ENCODE measurements at places on chromosomes 13 and 19.

GRCh38 chr19:29370276-29370675 lies 155.5 kb upstream of the VSTM2B start:
- DNase-seq: no peak

DNA sequence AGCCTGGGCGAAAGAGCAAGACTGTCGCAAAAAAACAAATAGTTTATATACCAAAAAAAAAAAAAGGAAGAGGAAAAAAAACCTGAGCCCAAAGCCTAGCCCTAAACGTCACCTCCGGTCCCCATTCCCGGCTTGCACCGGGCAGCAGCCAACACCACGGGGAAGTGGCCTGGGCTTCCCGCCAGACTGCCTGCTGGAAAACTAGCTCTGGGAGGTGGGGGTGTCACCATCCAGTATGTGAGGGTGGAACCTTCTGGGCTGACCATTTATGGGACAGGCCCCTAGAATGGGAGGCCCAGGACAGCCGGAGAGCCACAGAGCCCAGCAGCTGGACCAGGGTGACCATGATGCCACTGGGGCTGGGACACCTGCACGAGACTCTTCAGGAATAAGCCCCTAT lies 37.3 kb downstream of the IL12RB1 start:
- no peak for DNase-seq

DNA sequence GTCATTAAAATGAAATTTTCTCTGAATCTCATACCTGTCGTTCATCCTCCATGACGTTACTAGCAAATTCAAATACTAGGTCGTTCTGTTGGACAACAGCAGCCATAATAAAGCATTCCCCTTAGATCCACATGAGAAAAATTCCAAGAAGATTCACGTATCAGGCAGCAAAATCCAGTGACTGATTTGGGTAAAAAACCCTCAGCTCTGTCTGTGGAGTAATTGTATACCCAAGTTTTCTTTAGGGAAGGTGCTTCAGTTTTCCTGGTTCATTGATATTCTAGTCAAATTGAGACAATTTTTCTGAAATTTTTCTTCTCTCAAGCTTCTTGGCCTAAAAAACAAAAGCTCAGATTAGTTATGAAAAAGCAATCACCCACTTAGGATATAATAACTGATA lies 37.2 kb downstream of the ELF1 start:
- no peak for DNase-seq

DNA sequence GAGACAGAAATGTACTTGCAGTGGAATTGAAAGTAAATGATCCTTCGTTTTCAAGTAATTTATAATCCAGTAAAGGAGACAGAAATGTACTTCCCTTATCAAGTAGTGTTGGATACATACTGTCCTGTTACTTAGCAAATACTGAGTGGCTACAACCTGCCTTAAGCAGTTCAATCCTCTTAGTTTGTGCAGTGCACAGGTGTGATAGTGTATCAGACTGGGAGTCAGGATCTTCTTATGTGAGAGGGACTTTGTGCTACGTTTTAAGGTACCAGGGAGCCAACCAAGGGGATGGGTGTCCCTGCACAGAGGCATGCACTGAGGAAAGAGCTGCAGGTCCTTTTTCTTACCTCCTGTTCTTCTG lies 111.1 kb downstream of the DNAJC3 start:
- DNase-seq: no peak

- DNase-seq: no peak
These were observed 5.5 kb upstream of the LILRA6 start for GRCh38 chr19:54248016-54248601.

GRCh38 chr13:98938801-98939200 lies 39.1 kb downstream of the DOCK9 start:
- no peak for DNase-seq

- DNase-seq: no peak
These were observed 7.8 kb downstream of the CYP4F12 start for GRCh38 chr19:15680478-15681322.

DNA sequence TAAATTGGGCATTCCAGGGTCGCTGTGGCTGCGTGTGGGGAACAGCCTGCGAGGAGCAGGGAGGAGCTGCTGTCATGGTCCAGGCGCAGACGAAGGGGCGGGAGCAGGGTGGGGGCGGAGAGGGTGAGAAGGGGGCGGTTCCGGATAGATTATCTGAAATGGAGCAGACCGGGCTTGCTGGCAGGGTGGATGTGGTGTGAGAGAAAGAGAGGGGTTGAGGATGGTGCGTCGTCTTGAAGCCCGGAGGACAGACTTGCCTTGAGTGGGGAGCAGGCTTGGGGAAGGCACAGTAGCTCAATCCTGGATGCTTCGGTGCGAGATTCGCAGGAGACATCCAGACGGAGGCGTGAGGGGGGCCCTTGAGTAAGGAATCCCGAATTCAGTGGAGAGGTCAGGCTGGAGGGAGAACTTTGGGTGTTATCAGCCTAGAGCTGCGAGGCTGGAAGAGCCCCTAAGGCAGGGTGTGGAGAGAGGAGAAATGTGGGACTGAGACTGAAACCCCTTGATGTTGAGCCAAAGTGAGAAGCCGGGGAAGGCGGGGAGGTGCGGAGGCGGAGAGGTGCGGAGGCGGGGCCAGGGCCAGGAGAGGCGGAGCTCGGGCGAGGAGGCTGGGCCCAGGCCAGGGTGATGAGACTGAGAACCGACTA lies 40.6 kb downstream of the DPF1 start:
- no peak for DNase-seq

DNA sequence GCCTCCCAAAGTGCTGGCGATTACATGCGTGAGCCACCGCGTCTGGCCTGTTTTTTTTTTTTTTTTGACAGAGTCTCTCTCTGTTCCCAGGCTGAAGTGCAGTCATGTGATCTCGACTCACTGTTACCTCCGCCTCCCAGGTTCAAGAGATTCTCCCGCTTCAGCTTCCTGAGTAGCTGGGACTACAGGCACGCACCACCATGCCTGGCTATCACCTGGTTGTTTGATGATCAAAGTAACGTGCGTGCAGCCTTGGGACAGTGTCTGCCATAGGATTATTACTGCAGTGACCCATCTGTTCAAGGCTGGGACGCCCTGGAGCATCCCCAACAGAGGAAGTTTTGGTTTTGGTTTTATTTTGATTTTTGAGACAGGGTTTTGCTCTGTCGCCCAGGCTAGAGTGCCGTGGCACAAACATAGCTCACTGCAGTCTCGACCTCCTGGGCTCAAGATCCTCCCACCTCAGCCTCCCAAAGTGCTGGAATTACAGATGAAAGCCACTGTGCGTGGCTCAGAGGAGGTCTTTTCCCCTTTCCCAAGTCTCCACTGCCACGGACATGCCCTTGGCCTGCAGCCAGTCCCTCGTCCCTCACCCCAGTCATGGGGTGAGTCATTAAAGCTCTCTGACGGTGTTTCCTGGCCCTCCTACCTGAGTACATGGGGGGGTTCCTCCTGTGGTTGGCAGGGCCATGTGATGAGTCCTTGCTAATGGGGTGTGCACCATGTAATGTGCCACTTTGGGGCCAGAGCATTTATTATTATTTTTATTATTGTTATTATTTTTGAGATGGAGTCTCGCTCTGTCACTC lies 65.6 kb downstream of the IER2 start:
- DNase-seq: no peak

GRCh38 chr13:112062571-112063570 lies 4.1 kb upstream of the SOX1 start:
- no peak for DNase-seq

- no peak for DNase-seq
These were observed 19.5 kb upstream of the ARL11 start for GRCh38 chr13:49608651-49609331.

GRCh38 chr19:16851031-16851712 lies 22.0 kb downstream of the SIN3B start:
- DNase-seq: no peak

DNA sequence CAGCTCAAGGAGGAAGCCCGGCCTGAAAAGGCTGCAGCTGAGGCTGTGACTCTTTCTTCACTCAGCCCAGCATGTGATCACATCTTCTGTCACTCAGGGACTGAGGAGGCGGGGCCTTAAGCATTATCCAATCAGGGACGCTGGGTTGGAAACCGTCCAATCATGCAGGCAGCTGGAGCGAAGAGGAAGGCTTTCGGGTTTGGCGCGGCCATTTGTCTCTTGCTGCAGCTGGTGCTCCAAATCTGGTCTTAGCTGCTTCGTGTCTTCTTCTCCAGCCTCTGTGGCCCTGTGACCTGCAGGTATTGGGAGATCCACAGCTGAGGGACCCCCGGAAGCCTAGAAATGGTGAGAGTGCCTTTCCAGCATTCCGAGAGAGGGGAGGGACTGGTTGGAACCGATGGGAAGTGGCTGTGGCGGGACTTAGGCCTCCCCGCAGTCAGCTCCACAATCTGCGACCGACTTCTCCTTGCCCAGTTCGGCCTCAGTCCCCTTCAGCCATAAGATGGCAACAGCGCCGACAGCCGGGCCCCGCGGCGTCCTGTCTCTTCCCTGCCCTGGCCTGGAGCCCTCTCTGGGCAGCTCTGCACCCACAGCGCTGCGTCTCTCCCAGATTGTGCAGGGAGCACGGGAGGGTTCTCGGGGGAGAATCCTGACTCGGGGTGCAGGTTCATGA lies at the start of gene ZNF90:
Gene ZNF90 (plus strand): TSS at position 210 of the 673 bp plus-strand sequence. CDS start 133 bp downstream, at position 343.
- no peak for DNase-seq

DNA sequence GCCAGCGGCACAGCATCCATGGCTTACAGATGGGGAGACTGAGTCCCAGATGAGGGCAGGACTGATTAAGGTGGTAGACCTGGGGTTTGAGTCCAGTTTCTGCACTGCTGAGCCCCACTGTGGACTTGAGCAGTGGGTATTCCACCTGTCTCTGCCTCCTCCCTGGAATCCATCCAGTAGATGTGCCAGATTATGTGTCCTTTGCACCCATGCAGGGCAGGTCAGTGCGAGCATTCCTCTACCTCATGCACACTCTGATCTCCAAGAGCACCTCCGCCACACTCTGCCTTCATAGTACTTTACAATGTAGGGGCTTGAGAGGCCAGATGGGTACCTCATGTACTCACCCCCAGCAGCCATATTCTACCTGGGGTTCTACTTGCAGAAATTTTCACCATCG lies 10.0 kb downstream of the ZSCAN22 start:
- no peak for DNase-seq

DNA sequence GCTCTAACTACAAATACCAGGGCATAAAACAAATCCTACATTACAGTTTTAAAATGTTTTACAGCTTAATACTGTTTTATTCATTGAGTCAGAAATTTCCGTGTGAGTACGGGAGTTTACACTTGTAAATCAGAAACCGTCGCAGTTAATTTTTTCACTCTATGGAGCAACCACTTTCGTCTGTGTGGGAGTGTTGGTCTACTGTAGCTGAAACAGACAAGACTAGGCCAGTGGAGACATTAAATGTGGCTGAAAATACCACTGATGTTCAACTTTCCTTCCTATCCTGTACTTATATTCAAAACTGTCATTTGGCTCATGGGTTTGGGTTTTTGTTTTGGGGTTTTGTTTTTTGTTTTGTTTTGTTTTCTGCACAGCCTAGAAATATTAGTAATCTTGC lies 268.7 kb downstream of the DCT start:
- no peak for DNase-seq

GRCh38 chr13:64164435-64164834 lies 2748.8 kb upstream of the PCDH20 start:
- DNase-seq: no peak

GRCh38 chr13:107819071-107819470 lies 396.3 kb downstream of the LIG4 start:
- DNase-seq: no peak

DNA sequence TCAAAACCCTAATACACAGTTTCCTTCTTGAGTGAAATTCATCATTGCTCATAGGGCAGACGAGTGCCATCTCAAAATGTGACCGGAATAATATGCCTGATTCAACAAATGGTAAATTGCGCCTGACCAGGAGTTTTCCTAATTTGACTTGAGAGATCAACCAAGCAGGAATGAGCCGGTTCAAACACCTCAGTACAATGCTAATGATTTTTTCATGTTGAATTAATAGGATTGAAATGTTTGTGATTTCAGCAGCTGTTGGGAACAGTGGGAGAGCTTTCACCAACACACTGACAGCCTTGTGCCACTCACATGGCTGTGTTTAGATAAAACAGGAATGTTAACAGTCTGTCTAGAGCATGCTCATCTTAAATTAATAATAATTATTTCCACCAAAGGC lies 484.8 kb downstream of the PCDH9 start:
- no peak for DNase-seq

GRCh38 chr13:27605610-27606200 lies 14.6 kb downstream of the LNX2 start:
- no peak for DNase-seq

DNA sequence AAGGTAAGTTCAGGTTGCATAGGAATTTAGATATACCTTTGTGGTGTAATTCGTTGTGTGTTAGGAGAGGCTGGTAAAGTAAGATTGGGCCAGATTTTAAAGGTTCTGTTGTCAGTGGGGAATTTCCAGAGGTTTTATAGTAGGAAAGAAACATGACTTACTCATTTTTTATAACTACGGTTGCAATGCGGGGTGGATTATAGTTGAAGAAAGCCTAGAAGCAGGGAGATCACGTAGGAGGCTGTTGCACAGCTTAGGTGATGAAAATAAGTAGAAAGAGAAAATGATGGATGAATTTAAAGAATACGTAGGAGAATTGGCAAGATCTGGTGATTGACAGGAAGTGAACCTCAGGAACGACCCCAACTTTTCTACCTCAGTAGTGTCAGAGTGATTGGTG lies 61.1 kb downstream of the PIBF1 start:
- DNase-seq: no peak

DNA sequence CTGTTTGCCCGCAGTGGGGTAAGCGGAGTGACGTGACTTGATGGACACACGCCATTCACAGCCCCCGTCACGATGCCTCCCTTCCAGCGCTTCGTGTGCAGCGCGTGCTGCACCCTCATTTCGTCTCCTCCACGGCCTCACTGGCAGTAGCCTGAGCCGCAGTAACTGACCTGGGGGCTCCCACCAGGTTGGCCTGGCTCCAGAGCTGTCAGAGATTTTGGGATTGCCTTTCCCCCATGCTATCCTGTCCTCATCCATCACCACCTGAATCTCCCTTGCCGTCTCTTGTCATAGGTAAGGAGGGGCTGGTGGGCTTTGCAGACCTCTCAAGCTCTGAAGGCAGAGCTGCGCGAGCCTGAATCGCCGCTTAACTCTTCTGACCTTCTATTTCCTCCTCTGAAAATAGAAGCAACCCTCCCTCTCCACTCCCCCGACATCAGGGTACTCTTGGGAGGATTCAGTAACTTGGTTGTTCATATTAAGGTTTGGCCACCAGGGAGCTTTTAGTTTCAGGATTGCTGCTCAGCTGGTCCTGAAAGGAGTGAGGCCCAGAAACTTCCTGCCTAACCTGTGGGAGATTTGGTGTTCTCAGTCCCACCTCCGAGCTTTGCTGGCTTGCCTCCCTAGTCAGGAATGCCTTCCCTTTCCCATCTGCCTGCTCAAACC lies 27.9 kb downstream of the SIGLEC5 start:
- no peak for DNase-seq

Measured in DMS 273 treated with DMSO at 0.1 percent for 48 hours (cell line).